AG09309 (cell line): ENCODE measurements at places on chromosomes 6 and 20.

DNA sequence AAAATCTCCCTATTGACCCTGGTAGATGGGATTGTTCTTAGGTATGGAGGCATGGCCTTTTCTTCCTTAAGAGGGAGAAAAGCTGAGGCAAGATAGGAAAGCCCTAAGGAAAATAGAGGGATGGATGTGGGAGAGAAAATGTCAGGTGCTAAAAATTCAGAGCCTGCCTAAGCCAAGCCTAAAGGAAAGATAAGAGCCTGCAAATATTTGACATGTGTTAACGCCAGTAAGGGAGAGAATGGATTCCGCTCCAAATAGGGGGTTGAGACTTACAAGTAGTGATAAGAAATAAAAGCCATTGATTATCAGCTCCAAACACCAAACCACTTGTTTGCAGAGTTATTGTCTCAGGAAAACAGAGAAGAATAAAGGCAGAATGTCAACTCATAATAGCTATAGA is 533.6 kb downstream of the PTPRT start:
- no peak for DNase-seq

- no peak for DNase-seq
Measured at GRCh38 chr20:29427201-29428060, 1830.0 kb upstream of the DEFB115 start.

DNA sequence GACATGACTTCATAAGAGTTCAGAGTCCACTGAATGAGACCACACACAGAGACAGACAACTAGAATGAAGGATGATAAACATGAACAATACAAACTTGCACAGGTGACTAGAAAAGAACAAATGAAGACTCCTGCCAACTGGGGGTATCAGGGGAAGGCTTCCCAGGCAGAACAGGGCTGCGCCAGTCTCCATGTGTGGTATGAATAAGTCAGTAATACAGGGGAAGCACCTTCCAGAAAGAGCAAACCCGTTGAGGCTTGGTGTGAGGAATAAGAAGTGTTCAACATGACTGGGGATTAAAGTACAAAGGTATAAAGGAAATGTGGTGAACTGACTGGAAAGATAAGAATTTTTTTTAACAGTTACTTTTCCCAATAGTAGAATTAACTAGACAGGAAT is 3.7 kb upstream of the SLC17A2 start:
- DNase-seq = no peak

GRCh38 chr6:35642471-35643161 is 46.1 kb downstream of the FKBP5 start:
- no peak for DNase-seq

DNA sequence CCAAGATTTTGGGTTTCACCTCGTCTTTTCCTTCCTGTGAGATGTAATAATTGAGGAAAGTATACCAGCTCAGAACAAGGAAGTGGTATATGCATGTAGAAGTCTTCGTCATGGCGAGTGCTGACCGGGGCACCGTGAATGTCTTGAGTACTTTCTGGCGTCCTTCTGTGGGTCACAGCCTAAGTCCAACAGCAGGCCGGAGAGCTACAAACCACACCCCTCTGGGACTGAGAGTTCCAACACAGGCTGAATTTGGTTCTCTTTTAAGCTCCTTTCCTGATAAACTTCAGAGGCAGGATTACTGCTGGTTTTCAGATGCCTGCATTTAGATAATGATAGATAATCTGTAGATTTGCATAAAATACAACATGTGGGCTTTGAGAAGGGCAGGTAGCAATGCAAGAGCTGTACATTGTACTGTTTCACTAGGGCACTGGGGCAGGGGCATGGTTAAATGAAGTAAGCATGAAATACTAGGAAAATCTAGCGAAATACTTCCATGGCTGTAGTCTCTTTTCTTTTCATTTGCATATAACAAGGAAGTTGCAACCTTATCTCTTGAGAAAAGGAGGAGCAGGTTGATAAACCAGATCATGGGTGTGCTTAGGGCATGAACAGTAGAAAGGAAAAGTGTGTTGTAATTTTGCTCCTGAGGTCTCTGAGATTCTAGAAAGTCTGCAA is at the start of gene ADTRP:
Gene ADTRP, minus strand, starts transcription at position 156 of the 681 bp plus-strand sequence. Its CDS starts 44 bp downstream, at position 112.
- no peak for DNase-seq

DNA sequence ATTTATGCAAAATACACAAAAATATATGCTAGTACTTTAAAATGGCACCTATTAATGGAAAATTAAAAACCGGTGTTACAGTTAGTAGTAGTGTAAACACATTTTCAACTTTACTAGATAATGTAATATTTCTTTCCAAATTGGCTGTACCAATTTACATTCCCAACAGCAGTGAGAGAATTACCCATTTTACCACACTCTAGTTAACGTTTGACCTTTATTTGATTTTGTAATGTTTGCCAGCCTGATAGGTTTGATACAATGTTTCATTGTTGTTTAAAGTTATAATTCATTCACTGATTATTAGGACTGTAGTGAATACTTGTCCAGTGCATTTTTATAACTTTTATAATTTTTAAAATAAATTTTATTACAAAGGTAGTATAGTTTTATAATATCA is 182.1 kb downstream of the EYA4 start:
- DNase-seq = no peak

GRCh38 chr6:100103194-100103593 is 109.2 kb upstream of the MCHR2 start:
- DNase-seq = no peak

- no peak for DNase-seq
Measured at GRCh38 chr6:52533491-52533890, 43.4 kb downstream of the TRAM2 start.

DNA sequence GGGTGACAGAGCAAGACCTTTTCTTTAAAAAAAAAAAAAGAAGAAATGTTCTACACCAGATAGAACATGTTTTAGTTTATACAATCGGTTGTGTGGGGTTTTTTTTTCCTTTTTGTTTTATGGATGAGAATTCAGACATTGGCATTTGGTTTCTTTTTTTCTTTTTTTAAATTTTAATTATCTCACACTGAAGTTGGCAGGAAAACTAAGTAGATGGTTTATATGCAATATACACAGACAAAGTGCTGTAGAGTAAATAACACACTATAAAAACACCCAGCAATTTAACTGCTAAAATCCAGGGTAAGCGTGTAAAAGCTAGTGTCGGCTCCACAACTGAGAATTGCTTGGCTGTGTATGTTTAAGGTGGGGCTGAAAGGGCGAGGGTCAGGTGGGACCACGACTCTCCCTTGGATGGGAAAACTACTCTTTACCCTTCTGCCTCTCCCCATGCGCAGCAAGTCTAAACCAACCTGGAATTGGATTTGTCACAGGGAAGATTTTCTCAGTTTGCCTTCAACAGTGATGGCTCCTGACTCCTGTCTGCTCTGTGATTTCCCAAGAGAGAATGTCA is 147.1 kb upstream of the MARCKS start:
- DNase-seq = no peak

GRCh38 chr6:38996676-38997075 is 51.9 kb upstream of the GLP1R start:
- DNase-seq = no peak

- no peak for DNase-seq
Measured at GRCh38 chr6:72286911-72287311, 335.0 kb upstream of the KCNQ5 start.

DNA sequence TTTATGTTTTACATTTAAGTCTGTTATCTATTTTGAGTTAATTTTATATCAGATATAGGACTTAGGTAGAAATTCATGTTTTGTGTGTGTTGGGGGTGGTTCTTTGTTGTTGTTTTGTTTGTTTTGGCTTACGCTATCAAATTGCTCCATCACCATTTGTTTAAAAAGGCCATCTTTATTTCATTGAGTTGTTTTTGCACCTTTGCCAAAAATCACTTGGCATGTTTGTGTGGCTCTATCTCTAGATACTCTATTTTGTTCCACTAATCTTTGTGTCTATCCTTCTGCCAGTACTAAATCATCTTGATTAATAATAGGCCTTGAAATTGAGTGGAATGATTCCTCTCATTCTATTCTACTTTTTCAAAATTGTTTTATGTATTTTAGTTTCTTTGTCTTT is 7.4 kb downstream of the CYP39A1 start:
- no peak for DNase-seq

- no peak for DNase-seq
Measured at GRCh38 chr6:57262488-57262887, 40.4 kb upstream of the RAB23 start.
